ENCODE measurements at places on chromosomes 2 and 18.

GRCh38 chr2:41826921-41827320 lies 220.9 kb upstream of the PKDCC start:
- no peak for DNase-seq

GRCh38 chr18:73879328-73879727 lies 268.3 kb downstream of the FBXO15 start:
- no peak for DNase-seq

DNA sequence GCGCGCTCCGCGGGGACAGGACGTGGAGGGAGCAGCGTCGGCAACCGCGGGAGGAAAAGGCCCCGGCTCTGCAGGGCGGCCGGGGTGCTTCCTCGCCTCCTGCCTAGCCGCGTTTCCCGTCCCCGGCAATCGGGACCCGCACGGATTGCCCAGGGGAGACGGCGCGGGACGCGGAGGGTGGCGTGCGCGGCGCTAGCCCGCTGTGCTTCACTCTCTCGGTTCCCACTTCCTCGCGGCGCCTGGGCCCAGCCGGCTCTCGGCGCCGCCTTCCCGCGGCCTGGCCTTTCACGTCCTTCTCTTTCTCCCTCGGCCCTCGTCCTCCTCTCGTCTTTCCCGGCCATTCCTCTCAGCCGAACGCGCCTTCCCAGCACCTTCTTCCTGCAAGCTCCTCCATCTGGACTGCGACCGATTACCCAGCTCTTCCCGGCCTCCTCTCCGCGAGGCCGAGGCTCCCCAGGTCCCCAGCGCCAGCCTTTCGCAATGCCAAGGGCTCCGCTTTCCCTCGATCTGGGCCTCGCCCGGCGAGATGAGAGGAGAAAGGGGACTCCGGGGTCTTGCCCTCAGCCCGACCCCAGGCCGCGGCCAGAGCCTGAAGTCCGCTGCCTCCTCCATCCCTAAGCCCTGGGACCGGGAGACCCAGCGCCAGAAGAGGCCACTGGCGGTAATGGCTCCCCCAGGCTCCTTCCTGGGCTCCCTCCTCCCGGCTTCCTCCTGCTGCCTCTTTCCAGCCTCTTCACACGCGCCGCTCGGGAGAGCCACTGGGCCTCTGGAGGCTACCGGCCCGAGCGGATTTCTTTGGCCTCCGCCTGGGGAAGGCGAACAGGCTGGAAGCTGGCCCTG lies 34.3 kb upstream of the ATP6V1B1 start:
- peak; percentile 30 for DNase-seq

DNA sequence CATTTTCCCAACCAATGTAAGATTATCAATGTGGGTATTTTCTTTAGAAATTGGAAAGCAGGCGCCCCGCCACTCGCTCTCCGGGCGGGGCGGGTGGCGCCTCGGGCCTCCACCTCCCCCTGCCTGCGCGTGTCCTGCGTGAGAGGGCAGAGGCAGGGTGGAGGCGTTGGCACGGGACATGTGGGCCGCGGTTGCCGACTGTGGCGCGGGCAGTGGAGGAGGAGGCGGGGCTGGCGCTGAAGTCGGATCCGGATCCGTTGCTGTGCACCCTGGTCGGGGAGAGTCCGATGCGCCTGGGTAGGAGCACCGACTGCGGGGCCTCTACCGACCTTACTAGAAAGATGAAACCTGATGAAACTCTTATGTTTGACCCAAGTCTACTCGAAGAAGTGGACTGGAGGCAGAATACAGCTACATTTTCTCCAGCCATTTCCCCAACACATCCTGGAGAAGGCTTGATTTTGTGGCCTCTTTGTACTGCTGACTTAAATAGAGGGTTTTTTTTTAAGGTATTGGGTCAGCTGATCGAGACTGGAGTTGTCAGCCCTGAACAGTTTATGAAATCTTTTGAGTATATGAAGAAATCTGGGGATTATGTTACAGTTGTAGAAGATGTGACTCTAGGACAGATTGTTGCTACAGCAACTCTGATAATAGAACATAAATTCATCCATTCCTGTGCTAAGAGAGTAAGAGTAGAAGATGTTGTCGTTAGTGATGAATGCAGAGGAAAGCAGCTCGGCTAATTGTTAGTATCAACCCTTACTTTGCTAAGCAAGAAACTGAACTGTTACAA lies 37.9 kb downstream of the PMS1 start:
- peak; percentile 96 for DNase-seq

DNA sequence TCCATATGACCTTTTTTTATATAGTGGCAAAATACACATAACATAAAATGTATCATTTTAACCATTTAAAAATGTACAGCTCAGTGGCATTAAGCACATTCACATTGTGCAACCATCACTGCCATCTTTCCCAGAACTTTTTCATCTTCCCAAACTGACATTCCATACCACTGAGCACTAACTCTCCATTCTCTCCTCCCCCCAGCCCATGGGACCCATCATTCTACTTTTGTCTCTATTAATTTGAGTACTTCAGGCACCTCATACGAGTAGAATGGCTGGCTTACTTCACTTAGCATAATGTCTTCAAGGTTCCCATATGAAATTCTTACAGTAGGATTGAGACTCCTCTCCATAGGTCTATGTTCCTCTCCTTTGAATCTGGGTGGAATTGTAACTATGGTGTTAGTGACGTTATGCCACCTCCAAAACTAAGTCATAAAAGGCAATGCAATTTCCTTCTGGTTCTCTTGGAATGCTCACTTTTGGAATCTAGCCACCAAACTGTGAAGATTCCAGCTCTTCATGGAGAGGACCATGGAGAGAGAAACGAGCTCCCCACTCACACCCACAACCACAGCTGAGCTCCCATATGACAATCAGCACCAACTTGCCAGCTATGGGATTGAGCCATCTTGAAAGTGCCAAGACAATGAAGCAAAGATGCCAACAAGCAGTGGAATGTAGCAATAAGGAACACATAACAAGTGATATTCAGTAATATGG lies 9.8 kb upstream of the DNAJC27 start:
- DNase-seq, result no peak

GRCh38 chr2:214652473-214652872 lies 157.0 kb downstream of the BARD1 start:
- no peak for DNase-seq

DNA sequence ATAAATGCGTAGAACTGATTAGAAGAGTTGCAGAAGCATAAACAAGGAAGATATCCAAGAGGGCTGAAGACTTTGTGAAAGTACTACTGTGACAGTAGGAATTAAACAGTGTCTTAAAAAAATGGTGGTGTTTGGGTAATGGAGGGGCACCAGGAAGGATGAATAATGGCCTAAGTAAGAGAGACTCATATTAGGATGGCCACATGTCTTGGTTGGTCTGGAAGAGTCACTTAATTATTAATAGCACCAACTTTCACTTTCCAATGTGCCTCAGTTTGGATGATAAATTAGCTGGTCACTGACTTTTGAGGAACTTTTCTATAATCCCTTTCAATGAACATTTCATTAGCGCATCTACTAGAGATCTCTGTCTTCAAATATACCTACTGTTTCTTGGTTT lies 372.2 kb downstream of the NYAP2 start:
- no peak for DNase-seq

- no peak for DNase-seq
Observed at GRCh38 chr2:149077861-149078260, 39.4 kb downstream of the LYPD6B start.

DNA sequence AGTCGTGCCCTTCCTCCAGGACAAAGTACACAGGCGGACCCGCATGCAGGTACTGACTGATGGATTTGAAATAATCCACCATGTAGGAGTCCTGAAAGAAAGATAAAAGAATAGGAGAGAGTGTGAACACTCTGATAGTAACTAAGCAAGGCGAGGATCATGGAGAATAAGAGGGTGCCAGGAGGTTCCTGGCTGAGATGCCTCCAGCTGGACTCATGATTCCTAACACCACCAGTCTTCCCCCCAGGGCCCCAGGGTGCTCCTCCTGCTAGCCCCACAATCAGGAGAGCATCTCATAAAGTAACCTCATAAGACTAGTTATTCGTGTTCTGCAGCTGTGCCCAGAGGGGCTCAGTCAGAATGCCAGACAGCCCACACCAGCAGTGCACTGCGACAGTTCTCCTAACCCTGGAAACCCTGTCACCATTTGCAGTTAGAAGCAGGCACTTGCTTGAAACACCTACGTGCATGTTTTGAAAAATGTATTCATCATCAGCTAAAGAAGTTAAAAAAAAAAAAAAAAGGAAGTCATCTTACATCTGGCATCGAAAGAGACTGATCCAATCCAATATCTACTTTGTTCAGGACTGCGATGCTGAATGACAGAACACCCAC lies 36.7 kb downstream of the RMC1 start:
- no peak for DNase-seq

GRCh38 chr18:24168496-24168895 lies 29.6 kb downstream of the CABYR start:
- DNase-seq, result no peak
